ENCODE measurements at places on chromosomes 3 and 15.

DNA sequence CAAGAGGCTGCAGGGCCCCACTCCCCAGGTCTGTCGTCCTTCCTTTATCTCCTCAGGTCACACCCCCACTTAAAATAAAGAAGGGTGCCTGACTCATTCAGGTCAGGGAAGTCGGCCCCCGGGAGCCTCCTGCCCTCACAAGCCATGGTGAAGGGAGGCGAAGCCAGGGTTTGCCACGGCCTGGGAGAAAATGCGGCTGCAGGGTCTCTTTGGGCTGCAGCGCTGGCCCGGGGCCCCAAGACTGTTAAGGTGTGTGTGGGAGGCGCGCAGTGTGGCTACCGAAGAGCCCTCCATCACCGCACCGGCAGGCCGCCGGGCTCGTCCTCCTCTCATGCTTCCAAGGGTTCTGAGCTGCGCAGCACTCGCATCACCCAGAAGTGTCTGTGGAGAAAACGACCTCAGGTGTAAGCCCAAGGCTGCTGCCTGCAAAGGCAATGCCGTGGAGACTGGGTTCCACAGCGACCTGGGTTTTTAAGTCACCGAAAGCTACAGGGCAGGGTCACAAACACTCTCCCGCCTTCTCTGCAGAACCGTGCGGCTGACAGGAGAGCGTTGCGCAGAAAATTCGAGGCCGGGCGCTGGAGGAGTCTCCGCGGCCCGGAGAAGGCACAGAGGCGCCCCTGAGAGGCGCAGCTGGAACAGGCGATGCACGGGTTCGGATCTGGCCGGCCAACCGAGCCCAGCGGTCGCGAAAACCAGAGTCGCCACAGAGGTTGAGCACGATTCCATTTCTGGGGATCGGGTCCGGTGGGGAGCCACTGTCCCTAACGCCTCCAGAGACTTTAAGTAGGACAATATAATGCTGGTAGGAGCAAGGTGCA, 8.7 kb downstream of the FOXL2 start:
- no peak for DNase-seq

DNA sequence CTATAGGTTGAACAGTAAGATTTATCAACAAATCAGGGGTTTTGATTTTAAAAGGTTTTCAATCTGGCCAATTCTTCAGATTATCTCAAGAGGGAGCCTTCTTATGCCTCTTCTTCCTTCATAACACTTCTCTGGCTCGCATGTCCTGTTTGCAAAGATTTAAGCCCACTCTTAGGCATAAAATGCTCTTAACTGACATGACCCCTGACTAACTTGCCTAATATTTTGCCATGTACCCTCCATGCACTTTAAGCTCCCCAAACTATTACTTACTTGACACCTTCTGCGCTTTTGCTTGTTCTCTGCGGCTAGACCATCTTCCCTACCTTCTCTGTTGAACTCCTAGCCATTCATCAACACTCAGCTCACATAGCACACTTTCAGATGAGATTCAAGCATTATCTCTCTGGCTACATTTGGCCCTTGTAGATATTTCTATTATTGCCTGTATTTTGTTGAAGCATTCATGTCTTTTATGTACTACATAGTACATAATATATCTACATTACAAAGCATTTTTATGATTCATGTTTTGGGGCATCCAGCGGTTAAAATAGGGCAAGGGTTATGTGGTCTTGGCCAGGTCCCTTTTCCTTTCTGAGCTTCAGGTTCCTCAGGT, 1.0 kb upstream of the ARIH1 start:
- DNase-seq = peak; percentile 39

DNA sequence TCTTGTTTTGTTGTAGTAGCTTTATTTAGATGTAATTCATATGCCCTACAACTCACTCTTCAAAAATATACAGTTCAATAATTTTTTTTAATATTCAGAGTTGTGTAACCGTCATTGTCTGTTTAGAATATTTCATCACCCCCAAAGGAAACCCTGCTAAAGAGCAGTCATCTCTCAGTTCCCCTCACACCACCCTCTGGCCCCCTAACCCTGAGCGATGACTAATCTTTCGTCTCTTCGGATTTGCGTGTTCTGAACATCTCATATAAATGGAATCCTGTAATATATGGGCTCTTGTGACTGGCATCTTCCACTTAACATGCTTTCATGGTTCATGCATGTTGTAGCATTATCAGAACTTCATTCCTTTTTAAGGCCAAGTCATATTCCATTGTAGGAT, 183.8 kb downstream of the ATG7 start:
- DNase-seq = no peak

DNA sequence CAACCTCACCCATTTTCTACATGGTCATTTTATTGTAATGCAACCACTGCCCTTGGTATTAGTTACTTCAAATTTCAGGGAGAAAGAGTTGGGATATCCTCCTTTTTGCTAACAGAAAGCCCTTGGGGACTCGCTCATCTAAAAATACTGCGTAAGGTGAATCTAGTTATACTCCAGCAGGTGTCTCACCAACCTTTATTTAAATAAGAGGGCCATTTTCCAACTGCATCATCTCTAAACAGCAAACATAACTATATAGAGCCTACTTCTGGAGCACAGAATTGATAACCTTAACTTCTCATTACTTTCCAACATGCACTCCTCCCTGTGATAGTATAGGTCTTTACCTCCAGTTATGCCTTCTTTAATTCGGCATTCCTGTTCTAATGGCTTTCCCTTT, 77.5 kb downstream of the TBL1XR1 start:
- no peak for DNase-seq

- DNase-seq = no peak
These were observed 92.6 kb downstream of the TFDP2 start for GRCh38 chr3:142056656-142057330.

All from CD4-positive, CD25-positive, alpha-beta regulatory T cell (primary cell).